ENCODE measurements at places on chromosomes 16 and 17.

- DNase-seq: no peak
Observed at GRCh38 chr17:45906237-45906636, 11.9 kb downstream of the MAPT start.

DNA sequence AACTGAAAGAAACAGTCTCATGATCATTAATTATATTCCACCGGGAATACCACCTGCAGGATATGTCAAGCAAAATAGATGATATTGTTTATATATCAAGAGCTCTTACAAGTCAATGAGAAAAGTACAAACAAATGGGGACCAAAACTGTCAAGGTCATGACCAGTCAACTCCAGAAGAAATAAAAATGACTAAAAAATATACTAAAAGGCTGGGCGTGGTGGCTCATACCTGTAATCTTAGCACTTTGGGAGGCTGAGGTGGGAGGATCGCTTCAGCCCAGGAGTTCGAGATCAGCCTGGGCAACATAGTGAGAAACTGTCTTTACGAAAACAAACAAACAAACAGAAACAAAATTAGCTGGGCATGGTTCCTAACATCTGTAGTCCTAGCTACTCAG, 49.8 kb upstream of the SCNN1B start:
- DNase-seq: no peak

DNA sequence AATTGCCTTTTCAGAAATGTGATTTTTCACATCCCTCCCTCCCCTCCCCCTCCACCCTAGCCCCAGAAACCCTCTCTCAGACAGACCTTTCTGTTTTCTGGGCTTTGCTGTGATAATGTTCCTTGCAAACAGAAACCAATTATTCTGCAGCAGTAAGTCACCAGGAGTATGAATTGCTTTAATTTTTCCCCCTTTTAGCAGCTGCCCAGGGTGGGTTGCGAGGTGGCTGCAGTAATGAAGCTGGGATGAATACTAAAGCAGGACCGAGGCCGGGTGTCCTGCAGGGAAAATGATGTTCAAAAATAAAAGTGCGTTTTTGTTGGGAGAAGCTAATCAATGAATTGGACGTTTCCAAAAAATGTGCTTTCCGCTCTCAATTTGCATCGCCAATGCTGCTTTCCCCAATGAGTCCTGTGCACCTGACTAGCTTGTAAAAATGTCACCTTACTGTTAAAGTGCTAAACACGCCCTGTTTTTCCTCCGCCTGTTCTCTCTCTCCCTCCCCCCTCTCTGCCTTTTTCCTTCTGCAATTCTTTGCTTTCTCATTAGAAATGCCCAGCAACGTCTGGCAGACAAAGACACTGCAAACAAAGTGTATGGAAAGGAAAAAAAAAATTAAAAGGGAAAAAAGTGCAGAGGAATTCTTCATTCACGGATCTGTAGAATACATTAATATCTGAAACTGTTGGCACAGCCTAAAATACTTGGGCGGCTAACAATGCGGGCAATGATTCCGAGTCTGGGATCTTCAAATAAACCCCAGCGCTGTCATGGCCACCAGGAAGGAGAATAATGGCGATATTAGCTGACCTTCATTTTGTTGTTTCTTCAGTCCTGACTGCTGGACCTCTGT, 244.1 kb downstream of the STX8 start:
- no peak for DNase-seq

- DNase-seq: no peak
Observed at GRCh38 chr16:58160855-58161254, 31.7 kb upstream of the CFAP20 start.

- DNase-seq: no peak
Observed at GRCh38 chr16:59698346-59699020, 964.4 kb upstream of the GOT2 start.

DNA sequence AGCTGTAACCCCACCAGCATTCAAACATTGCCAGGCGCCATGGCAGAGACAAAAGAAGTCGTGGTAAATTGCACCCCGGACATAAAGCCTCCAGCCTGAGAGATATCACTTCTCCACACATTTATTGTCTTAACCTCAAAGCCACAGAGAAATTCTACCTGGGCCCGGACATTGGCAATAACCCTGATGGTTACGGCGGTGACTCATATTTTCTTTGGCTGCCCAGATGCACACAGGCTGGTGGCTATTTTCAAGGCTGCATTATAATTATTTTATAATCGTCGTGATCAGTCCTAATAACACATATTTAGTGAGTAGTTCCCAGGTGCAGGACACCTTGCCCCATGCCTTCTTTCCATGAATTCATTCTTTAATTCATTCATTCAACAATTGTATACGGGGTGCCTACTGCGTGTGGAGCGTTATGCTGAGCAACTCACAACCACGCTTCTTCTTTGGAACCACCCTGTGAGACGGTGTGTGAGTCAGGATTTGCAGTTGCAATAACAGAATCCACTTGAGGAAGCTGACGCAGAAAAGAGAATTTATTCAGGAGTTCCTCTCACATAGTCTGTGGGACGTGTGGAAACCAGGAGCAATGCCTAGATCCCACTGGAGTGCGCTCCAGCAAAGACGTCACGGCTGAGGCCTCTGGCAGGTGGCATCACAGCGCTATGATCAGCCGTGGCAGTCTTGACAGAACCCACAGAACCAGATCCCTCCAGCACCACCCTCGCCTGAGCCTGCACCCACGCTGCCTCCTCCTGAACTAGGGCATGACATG, 245.7 kb downstream of the FOXL1 start:
- DNase-seq: no peak

DNA sequence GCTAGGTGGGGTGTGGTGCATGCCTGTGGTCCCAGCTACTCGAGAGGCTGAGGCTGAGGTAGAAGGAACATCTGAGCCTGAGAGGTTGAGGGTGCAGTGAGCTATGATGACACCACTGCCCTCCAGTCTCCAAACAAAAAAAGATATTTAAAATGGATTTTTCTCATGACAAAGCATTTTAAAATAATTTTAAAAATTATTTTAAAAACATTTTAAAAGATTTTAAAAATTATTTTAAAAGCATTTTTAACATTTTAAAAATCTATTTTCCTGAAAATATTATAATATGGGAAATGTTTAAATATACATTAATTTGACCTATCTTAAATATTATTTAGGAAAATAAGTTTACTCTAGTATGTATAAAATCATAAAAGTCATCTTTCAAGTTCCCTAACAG, 26.8 kb downstream of the MED13 start:
- no peak for DNase-seq

GRCh38 chr16:70774261-70774660, 26.7 kb downstream of the VAC14 start:
- no peak for DNase-seq

- peak; percentile 76 for DNase-seq
Observed at GRCh38 chr17:18257982-18258355, 569 bp downstream of the FLII start.

DNA sequence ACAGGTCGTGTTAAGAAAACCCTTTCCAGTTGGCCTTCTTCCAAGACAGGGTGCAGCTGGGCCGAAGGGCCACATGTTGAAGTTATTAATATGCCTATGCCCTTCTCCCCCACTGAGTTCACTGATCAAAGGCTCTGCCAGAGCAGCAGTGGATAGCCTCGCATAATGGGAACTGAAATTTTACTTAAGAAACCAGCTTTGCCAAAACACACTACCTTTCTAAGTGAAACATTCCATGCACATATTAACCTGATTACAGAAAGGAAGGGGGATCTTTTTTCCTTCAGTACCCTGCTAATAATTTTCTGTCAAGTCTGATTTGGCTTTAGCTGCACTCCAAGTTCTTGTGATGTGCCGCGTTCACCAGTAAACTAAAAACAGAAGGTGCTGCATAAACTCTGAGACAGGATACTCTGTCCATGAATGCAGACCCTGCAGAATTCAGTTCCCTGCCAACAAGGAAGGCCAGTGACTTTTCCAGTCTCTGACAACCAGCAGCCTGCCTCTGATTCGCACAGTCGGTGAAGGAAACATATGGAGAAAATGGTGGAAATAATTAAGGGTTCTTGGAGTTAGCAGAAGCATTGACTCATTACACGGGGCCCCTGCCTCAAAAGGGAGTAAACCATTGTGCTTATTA, 283.8 kb downstream of the ZFHX3 start:
- no peak for DNase-seq

DNA sequence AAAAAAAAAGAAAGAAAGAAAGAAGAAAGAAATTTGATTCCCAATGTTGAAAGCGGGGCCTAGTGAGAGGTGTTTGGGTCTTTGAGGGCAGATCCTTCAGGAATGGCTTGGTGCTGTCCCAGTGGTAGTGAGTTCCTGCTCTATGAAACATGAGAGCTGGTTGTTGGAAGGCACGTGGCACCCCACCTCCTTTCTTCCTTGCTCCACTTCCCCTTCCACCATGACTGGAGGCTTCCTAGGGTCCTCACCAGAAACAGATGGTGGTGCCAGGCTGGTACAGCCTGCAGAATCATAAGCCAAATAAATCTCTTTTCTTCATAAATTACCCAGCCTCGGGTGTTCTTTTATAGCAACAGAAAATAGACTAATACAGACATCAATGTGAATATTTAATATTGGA, 147.3 kb upstream of the KCNJ18 start:
- DNase-seq: no peak

GRCh38 chr17:75878174-75878998, at the start of gene TRIM47:
Gene TRIM47 (minus strand): TSS chr17:75878581. CDS start chr17:75878548, 33 bp downstream.
- no peak for DNase-seq

- DNase-seq: no peak
Observed at GRCh38 chr16:84373907-84374489, 5.7 kb downstream of the ATP2C2 start.

GRCh38 chr16:24253192-24253591, 2.9 kb upstream of the CACNG3 start:
- peak; percentile 38 for DNase-seq

DNA sequence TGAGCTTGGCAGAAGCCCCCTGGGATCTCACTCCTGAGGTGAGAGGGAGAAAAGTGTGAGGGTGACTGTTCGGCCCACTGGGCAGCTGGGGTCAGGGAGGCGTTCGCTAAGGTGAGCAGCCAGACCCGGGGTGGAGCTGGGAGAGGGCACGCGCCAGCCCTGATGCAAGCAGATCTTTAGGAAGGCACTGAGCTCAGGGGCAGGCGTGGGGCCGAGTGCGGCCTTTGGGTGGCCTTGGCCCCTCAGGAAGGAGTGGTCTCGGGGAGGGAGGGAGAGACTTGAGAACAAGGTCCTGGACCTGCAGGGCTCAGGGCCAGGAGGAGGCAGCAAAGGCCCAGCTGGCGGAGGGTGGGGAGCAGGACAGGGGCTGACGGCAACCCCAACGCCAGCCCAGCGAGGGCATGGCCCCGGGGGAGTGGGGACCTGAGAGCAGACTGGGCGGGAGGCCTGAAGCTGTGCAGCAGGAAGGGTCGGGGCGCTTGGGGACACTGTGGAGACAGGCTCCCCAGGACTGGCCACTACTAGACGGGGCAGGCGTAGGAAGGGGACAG, 14.5 kb upstream of the WDR45B start:
- DNase-seq: no peak

DNA sequence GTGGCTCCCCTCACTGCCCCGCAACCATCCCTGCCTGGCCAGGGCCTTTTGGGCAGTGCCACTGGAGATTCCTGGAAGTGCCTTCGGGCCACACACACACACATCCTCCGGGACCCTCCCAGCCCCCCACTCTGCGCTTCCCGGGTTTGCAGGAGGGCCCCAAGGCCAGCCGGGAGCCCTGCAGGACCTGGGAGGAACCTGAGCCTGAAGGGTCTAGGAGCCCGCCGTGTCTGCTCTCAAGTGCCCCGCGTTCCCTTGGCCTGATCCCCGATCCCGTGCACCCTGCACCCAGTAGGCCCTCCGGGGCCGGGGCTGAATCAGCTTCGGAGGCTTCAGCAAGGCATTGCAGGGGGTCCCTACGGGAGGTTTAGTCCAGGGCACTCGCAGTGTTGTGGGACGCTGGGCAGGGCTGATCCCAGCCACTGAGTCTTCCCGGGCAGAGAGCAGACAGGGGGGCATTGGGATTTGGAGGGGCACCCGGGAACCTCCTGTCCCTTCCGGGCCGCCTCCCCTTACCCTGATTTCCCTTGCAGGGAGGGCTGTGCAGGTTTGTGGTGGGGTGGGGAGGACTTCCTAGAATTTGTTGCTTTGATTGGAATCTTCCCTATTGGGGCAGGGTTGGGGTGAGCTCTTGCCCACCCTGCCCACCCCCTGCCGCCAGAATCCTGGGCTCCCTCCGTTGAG, 36.9 kb downstream of the TMEM235 start:
- DNase-seq: no peak

- no peak for DNase-seq
Observed at GRCh38 chr16:81437865-81438264, 6.7 kb upstream of the CMIP start.

DNA sequence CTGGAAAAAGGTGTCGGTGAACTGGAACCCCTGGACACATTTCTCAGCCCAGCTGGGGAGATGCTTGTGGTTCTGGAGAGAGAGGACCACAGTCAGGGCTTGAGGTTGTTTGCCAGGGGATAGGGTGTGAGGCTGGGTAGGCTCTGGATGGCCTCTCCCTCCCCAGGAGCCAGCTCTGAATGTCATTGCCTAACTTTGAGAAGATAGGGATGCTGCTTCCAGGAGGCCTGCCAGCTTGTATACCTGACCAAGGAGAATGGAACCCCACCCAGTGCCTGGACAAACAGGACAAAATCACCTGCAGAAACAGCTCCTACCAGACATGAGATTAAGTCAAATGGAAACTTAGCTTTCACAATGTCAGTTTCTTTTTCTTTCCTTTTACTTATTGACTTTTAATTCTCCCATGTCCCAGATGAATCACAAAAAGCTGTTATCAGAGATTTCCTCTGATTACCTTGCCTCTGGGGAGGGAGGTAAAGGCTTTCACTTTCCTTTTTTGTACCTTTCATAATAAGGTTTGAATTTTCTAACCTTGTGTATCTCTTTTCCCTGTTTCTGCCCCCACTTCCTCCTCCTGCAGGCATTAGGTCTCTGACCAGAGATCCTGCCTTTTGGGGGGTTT, 29.8 kb upstream of the PLLP start:
- no peak for DNase-seq

DNA sequence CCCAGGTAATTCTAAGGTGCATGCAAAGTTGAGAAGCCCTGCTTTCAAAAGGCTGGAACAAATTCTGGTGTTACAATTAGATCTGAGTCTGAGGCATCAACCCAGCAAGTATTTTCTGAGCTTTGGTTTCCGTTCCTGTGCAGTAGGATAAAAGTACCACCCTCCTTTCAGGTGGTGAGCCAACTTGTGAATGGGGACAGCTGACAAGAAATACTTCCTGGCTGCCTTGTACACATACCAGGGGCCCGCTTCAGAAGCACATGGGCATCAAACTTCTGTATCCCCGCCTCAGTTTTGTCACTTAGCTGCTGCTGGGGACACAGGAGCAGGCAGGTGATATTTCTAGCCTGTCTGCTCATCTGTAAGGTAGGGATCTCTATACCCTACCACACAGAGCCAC, 252.2 kb downstream of the CPPED1 start:
- DNase-seq: no peak

DNA sequence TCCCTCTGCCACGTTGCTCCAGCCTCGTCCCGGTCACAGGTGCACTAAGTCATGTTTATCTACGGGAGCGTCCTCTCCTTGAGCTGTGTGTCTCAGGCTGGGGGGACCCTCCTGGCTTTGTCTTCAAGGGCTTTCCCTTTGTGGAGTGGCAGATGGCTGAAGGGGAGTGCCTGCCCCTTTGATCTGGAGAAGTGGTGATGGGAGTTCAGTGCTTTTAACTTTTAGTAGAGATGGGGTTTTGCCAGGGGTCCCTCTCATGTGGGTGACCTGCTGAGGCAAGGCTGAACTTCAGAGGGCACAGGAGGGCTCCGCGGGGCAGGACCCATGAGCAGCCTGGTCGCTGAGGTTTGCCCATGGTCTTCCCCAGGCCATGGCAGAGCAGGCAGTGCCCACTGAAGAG, 73.1 kb upstream of the CDC42EP4 start:
- DNase-seq: no peak

GRCh38 chr16:70250748-70251628, 752 bp downstream of the EXOSC6 start:
- DNase-seq: peak; percentile 36

All from cerebellum (tissue), 4 donors.